ENCODE measurements at places on chromosomes 13 and 19. TPM values are rescaled to one million over a fixed set of nuclear protein-coding genes. Genes with fewer than 3 reads are reported as not detected.

DNA sequence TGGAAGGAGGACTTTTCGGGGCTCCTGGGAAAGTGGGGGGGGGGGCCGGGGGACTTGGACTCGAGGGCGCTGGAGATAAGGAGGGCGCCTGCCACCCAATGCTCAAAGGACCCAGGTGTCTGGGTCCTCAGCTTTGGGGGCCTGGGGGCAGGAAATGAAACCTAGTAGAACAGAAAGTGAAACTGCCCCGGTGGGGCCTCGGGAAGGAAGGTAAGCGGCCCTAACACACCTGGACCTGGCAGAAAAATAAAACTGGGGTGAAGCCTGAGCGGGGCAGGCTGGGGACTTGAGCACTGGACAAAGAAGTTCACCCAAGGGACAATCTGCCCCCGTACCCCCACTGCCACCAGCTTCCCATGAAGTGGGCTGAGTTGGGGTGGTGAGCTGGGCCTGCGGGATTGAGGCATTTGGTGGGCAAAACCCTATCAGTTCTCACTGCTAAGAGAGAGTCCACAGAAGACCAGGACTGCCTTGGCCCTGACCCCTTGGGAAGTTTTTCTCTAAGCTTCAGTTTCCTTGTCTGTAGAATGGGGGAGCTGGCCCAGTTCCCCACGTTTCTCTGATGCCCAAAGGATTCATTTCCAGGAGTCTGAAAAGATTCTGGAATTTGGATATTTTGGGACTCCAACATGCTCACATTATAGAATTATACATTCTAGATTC is 2.3 kb downstream of the PRKD2 start:
- peak; percentile 50 for DNase-seq

KRTDAP gene
- not detected for total RNA-seq

SPC24 gene
- total RNA-seq = 44.5 TPM

CLDN10 gene
- total RNA-seq = not detected

GRCh38 chr19:1009041-1009980 is 9.1 kb downstream of the GRIN3B start:
- peak; percentile 86 for DNase-seq

- no peak for DNase-seq
Observed at GRCh38 chr19:18735324-18735723, 51.8 kb downstream of the CRTC1 start.

DNA sequence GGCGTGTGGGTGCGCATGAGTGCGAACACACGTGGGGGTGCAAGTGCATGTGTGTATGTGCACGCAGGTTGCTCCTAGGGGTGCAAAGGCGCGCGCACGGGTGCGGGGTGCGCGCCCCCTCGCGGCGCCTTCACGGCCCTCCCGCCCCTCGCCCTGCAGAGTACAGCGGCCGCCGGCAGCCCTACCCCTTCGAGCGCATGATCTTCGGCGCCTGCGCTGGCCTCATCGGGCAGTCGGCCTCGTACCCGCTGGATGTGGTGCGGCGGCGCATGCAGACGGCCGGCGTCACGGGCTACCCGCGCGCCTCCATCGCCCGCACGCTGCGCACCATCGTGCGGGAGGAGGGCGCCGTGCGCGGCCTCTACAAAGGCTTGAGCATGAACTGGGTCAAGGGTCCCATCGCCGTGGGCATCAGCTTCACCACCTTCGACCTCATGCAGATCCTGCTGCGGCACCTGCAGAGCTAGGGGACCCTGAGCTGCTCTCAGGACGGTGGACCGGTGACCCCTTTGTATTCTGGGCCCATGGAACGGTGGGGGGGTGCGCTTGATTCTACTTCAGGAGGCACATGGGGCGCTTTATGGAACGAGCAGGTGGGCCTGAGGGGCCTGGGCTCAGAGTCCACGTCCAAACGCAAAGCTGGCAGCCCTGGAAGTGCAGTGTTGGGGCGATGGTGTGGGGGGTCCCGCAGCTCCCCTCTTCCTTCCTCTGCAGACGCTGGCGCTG is 27.7 kb downstream of the TMEM161A start:
- DNase-seq = no peak

DNA sequence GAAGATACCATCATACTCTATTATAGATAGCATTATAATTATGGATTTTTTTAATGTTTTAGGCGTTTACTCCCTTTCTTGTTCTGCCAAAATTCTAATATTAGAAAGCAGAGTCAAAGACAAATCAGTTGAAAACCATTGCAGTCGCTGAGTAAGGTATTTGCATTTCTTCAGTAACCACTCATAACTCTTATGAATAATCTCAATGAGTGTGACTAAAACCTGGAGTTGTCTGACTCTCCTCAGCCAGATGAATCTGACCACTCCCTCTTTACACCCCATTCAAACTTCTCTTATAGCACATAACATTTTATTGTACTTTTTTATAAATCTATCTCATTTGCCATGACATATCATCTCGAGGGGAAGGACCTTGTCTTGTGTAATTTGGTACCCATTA is 1006.5 kb downstream of the DIAPH3 start:
- no peak for DNase-seq

SELENOV gene
- not detected for total RNA-seq

Data from fibroblast of villous mesenchyme (primary cell).